Hepatic stellate cell (primary cell): ENCODE measurements at places on chromosomes 4 and X.
A peak's percentile ranks its signal among the peaks of the same experiment; 100 is the strongest.

- DNase-seq: no peak
These were observed 2.2 kb upstream of the SRD5A3 start for GRCh38 chr4:55343887-55344286.

GRCh38 chr4:148030193-148030873 lies 298.4 kb downstream of the ARHGAP10 start:
- DNase-seq: no peak

DNA sequence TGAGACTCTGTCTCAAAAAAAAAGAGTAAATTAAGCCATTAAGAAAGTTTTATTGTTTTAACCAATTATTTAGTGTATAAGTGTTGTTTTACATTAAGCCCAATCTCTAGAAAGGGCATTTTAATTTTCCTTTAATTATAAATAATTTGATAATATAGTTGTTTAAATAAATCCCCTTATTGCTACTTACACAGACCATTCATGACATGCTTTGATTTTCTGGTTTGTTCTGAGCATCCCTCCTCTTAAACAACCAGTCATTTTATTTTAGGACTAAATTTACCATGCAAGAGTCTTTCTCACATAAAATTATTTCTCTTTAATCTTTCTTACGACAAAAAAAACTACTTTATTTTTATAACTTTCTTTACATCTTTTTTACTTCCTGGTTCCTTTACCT lies 23.5 kb upstream of the PAGE5 start:
- DNase-seq: no peak

DNA sequence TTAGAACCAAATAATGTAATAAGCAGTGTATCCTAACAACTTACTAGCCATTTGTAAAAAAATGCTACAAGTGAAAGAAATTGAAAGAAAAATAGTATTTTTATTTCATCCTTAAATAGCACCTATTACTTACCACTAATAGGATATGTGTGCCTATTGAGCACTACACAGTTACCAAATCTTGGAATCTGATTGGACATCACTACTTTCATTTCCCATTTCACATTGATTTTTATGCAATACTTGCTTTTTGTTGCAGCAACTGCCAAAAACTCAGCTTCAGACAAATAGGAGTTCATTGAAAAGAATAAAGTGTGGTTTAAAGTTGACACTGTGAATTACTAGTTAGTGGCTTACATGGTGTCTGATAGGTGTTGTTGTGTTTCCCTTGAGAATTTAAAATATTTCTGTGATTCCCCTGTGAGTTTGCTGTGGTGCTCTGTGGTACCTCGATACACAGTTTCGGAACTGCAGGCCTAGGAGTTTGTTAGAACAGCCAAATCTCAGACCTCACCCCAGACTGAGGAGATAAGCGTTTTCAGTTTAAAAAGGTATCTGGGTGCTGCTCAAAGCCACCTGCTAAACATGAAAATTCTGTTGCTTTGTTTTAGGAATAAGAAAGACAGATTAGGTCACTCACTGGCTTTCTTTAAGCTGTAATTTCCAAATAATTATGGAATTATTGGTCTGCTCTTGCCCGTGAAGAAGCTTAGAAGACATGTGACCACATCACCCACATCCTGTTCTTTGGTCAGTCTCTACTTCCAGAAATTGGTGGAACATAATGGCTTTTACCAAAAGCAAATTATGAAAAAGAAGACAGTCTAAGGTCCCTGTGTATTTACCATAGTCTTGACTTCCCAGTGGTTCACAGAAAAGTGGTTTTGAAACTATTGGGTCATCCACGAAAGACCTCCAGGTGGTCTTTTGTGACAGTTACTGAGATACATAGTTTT lies 97.8 kb downstream of the SYTL5 start:
- no peak for DNase-seq

DNA sequence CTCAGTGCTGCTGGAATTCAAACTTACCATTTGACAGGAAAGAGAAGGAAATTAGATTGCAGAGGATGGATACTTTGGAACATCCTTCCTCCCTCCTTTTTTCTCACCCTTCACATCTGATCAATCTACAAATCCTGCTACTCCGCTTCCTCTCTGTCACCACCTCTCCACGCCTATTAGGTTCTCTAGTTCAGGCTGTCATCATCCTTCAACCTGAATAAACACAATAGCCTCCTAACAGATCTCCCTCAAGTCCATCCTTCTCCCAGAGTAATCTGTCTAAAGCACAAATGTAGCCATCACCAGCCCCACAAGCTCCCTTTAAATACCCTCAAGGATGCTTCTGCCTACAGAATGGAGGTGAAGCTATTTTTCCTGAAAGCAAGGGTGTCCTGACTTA lies 20.0 kb upstream of the SLAIN2 start:
- DNase-seq: no peak

- DNase-seq: no peak
These were observed 74.1 kb downstream of the BANK1 start for GRCh38 chr4:101864660-101865059.

DNA sequence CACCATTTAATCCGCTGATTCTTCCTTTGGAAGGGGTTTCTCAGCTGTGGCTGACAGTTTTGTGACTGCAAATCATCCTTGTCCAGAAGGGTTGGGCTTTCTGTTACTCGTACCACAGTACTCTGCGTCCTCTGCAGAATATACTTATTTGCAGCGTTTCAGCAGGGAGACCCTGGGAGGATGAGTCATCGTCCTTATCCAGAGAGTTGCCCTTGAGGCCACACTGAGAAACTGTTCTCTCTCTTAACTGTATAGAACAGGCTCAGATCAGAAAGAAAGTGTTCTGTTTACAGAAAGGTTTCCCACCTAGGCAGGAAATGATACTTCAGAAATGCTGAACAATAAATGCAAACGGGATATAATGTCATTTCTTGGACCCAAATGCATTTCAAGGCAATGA lies 47.8 kb upstream of the DDX53 start:
- DNase-seq: peak; percentile 4

DNA sequence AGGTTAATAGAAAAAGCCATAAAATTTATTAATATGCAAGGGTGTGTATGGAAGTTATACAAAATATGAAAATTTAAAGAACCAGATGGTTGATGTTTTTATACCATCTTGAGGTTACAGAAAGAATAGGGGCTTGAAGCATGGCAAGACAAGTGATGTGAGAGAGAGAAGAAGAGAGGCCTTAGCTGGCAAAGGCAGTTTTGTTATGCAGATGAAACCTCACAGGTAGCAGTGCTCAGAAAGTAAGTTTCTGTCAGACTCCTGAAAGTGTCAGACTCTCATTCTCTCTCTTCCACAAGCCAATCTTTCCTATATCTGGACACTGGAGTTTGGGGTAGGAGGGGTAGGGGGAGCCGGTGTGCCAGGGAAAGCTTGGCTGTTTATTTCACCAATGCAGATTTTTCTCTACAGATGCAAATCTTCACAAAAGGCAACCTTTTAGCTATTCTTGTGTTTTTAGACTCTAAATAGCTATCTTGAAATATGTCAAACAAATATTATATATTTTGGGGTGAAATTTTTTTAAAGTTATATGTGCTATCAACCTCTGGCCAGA lies 124.5 kb downstream of the CFAP299 start:
- DNase-seq: no peak

DNA sequence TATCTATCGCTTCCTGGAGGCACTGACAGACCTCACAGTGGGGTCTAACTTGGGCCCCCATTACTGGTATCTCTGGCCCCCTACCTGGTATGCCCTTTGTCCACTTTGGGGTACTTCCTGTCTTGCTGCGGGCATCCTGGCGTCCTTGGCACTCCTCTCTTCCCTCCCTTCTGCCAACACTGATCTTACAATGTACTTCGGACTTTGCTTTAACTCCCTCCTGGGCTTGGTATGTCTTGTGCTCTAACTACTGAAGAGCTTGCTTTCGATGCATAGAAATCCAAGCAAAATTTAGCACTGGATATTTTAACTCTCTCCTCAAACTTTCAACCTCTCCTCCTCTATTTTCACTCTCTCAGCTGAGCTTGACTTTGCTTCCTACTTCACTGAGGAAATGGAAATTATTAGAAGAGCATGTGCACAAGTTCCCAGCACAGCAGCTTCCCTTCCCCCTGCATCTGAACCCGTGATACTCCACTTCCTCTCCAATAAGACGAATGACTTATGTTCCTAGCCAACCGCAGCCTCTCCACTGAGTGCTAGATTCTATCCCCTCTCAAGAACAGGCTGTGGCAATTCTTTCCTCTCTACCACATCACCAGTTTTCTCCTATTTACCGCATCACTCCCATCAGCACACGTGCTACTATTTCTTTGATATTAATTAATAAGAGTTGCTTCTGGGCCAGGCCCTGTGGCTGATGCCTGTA lies 52.9 kb downstream of the SUPT20HL2 start:
- DNase-seq: peak; percentile 16

DNA sequence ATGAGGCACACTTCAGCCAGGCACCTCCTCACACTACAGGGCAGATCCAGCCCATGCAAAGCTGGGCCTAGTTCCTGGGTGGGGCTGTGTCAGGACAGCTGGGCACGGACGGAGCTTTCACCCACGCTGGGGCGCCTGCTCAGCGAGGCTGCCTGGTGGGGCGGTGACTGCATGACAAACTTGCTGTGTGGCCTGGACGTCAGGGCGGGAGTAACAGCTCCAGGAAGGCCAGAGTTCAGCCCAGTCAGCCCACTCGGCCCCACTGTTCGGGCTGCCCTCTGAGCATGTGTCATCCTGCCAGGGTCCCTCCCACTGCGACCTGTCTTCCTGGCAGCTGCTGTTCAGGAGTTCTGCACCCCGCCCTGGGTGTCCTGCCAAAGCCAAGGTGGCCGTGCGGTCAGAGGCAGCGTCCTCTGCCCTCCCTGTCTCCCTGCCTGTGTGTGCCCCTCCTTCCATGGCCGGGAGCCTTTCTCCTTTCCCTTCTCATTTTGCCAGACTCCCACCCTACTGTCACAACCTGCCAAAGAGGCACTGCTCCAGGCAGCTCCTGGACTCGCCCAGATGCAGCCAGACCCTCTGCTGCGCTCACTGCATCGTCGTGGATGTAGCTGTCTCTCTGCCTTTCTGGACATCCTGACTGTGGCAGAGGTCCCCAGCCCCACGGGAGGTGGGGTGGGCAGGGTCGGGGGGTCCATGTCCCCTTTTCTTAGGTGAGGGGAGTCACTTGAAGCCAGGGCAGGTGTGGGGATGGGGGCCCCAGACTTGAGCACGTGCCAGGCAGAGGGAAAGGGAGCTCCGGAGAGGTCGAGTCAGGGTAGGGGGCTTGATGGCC lies 33.0 kb upstream of the KIAA0232 start:
- DNase-seq: peak; percentile 82

DNA sequence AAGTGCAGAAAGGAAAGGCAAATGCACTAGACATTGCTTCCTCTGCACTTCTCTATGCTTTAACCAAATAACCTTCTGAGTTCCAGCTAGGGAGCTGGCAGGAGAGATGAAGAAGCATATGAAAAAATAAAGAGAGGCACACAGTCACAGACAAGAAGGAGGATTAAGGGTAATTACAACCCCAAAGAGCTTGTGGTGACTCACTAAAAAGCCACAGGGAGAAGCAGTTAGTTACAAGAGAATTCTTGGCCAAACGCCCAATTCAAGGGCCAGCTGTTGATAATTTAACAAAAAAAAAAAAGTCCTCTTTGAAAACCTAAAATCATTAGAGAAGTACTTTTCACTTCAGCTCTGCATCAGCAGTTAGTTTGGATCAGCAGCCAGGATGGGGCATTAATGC lies 478.0 kb downstream of the KCNIP4 start:
- DNase-seq: no peak

- DNase-seq: no peak
These were observed 47.3 kb downstream of the PPP3CA start for GRCh38 chr4:101299899-101300540.

GRCh38 chr4:27861802-27862201 lies 1001.2 kb downstream of the STIM2 start:
- DNase-seq: peak; percentile 7

DNA sequence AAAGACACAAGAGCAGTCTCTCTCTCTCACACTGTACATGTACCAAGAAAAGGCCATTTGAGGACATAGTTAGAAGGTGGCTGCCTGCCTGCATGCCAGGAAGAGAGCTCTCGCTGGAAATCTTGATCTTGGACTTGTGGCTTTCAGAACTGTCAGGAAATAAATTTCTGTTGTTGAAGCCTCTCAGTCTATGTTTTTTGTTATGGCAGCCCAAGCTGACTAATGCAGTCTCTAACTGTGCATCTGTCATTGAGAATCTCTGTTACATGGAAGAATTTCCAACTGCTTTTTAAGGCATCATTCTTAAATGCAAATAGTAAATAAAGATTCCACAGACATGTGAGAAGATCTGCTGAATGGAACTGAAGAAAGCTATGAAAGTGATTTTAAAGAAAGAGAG lies 198.3 kb downstream of the PCDH10 start:
- DNase-seq: no peak

DNA sequence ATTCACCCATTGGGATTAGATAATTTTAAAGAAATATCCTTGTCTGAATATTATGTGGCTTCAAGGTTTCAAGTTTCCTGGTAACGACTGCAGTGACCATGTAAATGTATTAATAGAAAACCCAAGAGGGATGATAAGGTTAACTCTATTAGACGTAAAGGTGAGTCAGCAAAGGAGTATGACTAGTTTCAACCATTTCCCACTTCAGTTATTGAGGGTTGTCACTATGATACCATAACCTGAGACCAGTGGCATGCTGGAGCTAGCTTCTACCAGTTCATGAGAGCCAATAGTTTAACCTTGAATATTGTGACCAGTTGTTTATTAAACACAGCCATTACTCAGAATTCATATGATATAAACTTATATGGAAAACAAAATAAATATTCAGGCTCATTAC lies 270.1 kb downstream of the TMA16 start:
- no peak for DNase-seq

DNA sequence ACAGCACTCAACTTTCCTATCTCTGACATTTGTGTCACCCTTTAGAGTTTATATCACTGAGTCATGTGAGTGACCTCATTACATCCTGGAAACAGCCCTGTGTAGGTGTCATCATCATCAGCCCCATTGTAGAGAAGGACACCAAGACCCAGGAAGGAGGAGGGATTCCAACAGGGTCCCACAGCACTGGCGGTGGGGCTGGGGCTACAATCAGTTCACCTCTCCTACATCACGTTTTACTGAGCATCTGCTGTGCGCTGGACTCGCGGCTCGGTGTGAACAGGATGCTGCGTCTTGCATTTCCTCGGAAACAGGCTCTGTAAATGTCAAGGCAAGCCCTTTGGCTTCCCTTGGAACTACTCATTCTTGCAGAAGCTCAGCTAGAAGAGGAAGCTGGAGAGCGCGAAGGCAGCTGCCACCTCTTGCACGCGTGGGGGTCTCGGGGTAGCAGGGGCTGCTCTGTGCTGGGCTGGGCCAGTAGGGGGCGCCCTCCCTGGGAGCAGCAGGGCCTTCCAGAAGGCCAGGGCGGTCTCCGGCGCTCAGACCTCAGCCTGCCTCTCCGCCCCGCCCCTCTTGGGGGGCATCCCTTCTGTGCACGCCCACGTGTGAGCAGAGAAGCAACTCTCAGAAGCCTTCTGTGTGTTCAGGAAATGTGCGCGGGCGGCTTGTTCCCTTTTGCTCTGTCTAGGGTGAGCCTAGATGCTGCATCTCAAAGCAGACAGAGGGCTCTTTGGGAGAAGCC lies 29.0 kb downstream of the REELD1 start:
- DNase-seq: peak; percentile 36

DNA sequence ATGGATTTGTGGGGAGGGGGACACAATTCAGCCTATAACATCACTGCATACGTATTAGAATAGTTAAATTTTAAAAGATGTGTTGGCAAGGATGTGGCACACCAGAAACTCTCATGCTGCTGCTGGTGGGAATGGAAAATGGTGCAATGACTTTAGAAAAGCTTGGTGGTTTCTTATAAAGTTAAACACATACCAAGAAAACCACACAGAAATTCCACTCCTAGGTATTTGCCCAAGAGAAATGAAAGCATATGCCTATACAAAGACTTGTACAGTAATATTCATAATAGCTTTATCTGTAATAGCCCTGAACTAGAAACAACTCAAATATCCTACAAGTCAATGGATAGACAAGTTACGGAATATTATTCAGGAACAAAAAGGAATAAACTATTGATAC lies 71.3 kb upstream of the PDHA1 start:
- DNase-seq: no peak
